ENCODE measurements at places on chromosomes 4 and X.

DNA sequence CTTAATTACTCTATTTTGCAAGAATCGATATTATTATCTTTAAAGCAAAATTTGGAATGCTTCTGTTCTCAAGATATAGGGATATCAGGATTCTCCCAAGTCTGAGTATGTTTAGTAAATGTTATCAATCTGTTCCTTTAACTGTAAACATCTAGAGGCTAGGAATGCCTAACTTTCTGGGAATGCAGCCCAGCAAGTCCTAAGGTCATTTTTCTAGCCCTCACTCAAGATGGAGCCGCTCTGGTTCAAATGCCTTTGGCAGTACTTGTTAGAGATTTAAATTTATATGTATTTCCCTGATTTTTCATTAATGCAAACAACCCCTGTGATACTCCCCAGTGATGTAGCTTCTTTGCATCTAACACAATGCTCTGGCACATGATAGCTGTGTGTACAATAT, 623.8 kb upstream of the LCORL start:
- DNase-seq = peak; percentile 9

DNA sequence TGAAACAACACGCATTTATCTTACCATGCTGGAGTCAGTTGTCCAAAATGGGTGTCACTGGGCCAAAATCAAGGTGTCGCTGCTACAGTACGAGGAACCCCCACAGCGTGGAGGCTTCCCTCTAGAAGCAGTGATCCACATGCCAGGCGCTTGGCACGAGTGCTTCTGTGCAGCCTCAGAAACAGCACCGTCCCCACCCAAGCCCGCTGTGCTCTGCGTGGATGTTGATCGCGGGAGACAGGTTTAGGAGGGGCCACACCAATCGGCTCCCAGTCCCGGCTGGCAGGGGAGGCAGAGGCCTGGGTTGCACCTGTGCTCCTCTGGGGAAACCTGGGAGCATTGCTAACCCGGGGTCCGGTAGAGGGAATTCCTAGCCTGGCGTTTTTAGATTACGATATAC, 165.5 kb upstream of the PSAPL1 start:
- no peak for DNase-seq

DNA sequence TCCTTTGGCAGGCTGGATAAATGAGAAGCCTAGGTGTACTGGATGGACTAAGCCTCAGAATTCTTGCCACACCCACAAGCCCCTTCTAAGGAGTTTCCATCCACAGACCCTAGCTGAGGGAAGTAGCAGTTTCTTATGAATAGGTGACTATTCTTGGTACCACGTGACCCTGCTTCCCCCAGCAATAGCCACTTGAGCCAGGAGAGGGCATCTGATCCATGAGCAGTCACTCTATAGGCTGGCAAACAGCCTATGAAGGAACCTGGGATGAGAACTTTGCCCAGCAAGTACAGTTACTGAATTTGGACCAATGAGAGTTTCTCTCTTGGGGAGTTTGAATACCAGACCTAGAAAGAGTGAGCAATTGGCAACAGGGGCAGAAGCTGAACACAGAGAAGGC, 84.0 kb downstream of the RTL9 start:
- peak; percentile 54 for DNase-seq

- DNase-seq = peak; percentile 80
These were observed 14.5 kb upstream of the PRRG3 start for GRCh38 chrX:151680805-151681204.

DNA sequence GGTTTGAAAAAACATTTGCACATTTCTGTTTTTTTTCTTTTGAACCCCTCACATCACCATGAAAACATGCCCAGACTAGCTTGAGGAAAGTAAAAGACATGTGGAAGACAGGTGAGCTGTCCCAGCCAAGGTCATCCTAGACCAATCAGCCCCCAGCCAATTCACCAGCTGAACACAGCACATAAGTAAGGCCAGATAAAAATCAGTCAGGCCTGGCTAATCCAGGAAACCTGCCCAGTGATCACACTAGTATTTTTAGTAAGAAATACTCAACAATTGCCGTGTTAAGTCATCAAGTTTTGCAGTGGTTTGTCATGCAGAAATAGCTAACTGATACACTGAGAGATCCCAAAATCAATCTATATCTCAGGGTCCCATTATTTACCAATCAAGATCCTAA, 4.4 kb upstream of the SMR3A start:
- DNase-seq = no peak

DNA sequence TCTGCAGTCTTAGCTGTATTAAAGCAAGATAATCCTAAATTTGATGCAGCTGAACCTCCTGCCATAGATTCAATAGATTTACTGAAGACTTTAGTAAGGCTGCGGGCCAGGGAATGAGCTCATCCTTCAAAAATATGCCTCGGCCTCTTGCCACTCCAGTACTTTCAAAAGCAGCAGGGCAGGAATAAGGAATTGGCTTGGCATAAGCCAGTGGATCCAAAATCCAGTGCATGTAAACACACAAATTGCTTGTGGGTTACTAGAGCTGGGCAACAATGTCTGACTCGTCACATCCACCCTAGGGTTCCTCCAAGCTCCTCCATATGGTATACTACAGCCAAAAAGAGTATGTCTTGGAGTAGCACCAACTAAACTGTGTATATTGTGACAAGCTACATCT, 165.0 kb downstream of the AMELX start:
- no peak for DNase-seq

DNA sequence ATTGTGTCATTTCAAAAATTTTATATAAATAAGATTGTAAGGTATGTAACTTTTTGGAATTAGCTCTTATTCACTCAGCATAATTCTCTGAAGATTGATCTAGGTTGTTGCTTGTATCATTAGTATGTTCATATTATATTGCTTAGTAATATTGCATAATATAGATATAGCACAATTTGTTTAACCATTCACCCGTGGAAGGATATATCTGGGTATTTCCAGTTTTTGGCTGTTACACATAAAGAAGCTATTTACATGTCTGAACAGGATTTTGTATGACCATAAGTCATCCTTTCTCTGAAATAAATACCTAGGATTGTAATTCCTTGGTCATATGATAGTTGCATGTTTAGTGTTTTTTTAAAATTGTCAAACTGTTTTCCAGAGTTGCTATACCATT, 82.5 kb downstream of the CPEB2 start:
- no peak for DNase-seq

DNA sequence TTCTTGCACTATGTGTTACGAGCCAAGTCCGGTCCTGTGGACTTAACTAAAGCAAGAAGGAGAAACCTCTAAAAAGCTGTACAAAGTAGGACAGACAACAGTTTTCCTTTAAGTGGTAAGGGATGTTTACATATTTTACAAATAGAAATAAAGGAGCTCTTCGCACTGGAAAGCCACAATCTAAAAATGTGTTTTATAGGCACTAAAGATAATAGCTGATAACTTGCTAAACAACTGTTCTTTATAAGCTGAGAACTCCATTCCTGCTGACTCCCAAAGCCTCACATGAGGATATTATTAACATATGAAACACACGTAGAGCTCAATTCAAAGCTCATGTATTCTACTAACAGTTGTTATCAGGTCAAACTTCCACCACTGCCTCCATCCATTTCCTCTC, 519.9 kb downstream of the INPP4B start:
- DNase-seq = no peak

- DNase-seq = peak; percentile 87
These were observed 175.7 kb upstream of the BCOR start for GRCh38 chrX:40273356-40274050.

DNA sequence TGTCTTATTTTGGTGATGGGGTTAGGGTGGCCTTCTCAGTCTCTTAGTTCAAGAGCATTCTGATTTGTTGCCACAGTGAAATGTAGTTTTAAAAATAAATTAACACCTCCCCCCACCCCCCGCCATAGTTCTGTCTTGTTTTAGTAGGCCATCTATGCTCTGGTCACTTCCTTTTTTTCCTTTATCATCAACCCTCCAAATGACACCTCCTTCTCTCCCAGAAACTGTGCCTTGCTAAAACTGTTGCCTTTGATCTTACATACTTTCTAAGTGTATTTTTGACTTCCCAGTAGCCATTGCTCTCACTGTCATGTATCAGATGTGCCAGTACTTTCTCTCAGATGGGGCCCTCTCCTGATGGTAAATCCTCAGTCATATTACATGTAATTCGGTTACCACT, 14.5 kb upstream of the NDUFC1 start:
- no peak for DNase-seq

GRCh38 chrX:29687687-29688086, 527.7 kb upstream of the MAGEB2 start:
- DNase-seq = no peak

GRCh38 chrX:19964017-19964710, 26.7 kb downstream of the BCLAF3 start:
- DNase-seq = no peak

DNA sequence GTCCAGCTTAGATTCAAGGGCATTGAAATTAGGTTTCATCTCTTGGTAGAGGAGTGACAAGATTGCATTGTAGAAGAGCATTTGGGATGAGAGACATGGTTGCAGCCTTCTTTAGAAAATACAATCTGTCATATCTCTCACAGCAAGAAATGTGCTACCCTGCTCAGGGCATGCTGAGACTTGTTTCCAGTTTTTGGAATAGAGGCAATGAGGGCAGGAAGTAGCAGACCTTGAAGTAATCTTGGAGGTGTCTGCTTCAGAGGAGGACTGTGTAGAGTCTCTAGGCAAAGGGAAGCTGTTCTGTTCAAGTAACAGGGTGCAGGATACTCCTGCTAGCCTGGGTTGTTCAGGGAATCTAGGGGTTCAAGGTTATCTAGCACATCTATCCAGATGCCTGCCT, 116.1 kb upstream of the ZNF827 start:
- no peak for DNase-seq

DNA sequence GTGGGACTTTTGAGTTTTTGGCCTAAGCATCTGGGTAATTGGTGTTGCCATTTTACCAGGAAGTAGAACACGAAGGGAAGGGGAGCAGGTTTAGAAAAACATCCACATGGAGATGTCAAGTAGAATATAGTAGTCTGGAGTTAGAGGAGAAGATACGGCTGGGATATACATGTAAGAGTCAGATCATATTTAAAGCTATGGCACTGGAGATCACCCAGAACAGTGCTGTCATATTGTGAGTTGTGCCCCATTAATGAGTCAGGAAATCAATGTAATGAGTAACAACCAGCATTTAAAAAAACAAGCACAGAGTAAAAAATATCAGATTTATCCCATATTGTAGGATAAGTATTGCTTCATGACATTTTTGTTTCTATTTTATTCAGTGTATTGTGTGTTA, 4.2 kb downstream of the GSTCD start:
- DNase-seq = no peak

- no peak for DNase-seq
These were observed 356.0 kb downstream of the ADAM29 start for GRCh38 chr4:175273995-175274753.

- DNase-seq = peak; percentile 63
These were observed 19.5 kb downstream of the TMEM144 start for GRCh38 chr4:158229768-158230167.

DNA sequence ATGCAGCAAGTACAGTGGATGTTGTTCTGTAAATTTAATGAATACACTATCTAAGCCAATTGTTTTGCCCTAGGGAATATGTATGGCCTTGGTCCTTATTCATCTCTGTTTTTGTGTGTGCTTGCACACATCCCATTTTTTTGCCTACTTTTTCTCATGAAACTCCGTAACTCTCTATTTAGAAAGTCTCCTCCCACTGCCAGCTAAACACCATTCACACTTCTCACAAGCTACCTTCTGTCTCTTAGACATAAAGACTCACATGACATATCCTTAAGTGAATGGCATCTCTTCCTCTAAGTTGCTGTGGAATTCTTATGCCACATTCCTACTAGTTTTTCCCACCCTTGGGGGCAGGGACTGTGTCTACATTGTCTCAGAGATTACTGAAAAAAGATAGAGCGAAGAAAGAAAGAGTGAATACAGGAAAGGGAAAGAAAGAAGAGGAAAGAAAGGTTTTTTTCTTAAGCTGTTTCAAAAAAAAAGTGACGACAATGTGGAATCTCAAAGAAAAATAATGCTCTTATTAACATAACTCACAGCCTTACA, 117.5 kb downstream of the ATG4A start:
- DNase-seq = no peak

DNA sequence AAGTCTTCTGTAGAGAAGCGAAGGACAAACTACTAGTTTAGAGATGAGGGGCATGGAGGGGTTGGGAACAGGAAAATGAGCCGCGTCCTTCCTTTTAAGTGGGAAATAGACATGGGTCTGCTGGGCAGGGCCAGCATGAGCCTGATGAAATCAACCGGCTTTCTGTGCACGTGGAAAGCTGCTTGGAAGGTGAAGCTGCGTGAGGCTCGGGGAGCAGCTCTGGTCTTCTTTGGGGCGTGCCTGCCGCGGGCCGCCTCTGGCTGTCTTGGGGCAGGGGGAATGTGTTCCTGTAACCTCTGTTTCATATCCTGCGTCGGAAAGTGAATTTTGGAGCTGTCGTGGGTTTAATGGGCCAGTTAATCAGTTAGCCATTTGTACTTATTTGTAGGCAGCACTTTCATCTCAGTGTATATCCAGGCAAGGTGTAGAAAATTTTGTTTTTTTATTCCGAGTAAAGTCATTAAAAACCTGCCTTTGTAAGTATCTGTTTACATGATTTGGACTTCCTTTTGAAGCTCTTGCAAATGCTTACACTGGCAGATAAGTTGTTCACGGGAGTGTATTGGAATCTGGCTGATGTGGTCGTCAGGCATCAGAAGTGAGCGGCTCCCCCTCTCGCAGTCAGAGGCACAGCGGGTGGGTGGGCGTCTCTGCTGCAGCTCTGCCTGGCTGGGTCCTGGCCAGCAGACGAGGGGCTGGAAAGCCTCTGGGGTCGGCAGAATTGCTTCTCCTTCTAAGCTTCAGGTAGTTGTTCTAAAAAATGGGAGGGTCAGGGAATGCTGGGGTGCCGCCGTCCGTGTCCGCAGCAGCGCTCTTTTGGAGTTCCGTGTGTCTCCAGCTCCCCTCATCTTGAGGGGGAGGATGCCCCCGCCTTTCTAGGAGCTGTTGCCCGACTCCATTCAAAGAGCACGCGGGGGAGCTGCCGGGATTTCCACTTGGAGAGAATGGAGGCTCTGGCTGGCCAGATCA, 70.5 kb upstream of the HGFAC start:
- DNase-seq = peak; percentile 52

GRCh38 chr4:122764821-122765215, 32.3 kb downstream of the BBS12 start:
- no peak for DNase-seq

DNA sequence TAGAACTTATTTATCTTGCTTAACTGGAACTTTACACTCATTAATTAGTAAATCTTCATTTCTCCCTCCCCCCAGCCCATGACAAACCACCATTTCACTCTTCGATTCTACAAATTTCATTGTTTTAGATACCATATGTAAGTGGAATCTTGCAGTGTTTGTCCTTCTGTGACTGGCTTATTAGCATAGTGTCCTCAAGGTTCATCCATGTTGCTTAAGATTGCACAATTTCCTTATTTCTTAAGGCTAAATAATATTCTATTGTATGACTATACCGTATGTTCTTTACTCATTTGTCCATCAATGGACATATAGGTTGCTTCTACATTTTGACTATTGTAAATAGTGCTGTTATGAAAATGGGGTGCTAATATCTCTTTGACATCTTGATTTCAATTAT, 24.5 kb upstream of the RNF212 start:
- DNase-seq = no peak

DNA sequence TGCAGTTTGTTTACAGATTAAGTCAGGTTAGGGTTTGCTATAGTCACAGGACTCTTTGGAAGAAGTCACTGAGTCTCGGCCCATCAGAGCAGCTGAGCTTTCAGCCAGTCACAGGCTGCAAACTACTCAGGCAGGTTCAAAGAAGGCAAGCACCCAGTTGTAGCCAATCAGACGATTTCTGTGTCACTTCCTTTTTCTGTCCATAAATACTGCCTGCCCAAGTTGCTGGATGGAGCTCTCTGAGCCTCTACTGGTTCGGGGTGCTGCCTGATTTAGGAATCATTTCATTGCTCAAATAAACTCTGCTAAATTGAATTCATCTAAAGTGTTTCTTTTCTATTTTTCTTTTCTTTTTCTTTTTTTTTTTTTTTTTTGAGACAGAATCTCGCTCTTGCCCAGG, 7.3 kb upstream of the SH3BP2 start:
- no peak for DNase-seq
